ENCODE measurements at places on chromosomes 11 and 22.

- DNase-seq = no peak
These were observed 27.2 kb upstream of the MYO18B start for GRCh38 chr22:25714739-25715138.

GRCh38 chr11:58727415-58727797, 4.3 kb downstream of the GLYAT start:
- no peak for DNase-seq

DNA sequence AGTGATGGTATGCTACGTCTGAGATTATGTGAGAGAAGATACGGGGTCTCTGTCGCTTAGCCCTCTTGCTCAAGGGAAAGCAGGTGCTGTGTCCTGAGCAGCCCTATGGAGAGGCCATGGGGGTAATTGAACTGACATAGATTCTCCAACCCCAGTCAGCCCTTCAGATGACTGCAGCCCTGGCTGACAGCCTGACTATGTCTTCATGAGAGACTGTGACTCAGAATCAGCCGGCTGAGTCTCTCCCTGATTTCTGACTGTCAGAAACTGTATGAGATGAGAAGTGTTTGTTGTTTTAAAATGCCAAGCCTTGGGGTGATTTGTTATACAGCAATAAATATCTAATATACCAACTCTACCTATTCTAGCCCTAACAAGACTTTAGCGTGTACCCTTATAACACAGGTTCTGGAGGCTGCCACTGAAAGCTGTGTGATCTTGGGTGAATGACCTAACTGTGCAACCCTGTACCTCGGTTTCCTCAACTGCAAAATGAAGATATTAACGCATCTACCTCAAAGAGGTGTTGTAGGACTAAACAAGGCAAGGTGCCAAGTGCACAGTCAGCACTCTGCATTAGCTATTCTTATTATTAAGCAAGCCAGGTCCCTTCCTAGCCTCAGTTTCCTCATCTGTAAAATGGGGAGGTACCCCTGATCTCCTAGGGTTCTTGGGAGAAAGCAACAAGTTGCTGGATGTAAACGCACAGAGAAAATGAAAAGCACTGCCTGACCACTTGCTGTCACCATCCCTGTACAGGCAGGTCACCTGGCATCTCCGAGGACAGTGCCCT, 24.9 kb downstream of the SLC43A1 start:
- no peak for DNase-seq

DNA sequence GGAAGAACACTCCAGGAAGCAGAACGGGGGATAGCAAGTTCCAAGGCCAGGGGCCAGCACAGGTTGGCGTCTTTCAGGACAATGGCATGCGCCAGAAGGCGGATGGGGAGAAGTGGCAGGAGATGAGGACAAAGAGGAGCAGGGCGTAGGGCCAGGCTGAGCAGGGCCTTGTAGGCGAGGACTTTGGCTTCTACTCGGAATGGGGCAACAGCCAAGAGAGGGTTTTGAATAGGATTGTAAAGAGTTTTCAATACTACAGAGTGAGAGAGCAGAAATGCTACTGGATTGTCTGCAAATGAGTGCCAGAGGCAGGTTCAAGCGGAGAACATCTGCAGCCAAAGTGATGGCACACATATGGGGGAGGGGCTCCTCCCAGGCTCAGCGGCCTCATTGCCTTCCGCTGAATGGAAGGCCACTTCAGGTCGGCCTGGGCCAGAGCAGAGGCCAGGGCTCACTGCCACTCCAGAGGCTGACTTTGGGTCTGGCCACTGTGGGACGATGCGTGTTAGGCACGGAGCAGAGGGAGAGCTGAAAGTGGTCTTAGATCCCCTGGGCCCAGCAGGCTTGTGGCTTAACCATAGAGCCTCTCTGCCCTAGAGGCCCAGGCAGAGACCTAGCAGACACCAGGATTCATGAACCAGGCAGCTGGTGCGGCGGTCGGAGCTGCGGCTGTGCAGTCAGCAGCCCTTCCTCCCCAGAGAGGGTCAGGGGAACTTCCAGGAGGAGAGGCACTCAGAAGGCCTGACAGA, 118.2 kb downstream of the DSCAML1 start:
- DNase-seq = no peak

DNA sequence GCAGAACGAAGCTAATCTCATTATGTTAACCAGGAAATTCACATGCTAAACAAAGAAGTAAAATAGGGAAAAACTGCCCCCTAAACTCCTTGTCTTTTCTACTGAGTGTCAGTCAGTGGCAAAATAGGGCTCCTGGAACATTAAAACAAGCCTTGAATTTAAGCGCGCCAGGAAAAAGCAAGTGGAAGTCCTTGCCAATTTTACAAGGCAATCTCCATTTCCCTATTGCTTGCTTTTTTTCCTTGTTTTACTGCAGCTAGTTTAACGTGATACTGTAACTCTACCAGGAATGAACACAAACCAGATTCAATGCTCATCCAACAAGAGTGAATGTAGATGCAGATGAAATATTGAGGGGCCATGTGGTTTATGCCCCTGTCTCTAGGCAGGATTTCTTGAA, 28.1 kb upstream of the KIRREL3 start:
- no peak for DNase-seq

- DNase-seq = no peak
These were observed 4.6 kb upstream of the TMEM123 start for GRCh38 chr11:102457056-102457677.

DNA sequence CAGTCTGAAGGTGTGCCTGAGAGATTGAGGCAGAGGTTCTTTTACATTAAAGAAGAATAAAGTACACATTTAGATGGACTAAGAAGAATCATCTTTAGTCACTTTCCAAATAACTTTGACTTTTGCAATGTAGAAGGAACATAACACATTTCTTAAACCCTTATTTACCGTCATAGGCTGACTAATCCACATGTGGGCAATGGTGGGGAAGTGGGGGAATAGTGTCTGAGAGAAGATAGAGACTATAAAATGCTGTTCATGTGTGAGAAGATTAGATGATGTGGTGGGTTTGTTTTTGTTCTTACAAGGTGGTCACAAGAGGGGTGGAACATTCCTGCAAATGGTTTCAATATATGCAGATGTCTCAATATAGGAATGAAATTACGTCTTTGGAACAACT, 1.8 kb downstream of the MS4A4A start:
- DNase-seq = no peak

DNA sequence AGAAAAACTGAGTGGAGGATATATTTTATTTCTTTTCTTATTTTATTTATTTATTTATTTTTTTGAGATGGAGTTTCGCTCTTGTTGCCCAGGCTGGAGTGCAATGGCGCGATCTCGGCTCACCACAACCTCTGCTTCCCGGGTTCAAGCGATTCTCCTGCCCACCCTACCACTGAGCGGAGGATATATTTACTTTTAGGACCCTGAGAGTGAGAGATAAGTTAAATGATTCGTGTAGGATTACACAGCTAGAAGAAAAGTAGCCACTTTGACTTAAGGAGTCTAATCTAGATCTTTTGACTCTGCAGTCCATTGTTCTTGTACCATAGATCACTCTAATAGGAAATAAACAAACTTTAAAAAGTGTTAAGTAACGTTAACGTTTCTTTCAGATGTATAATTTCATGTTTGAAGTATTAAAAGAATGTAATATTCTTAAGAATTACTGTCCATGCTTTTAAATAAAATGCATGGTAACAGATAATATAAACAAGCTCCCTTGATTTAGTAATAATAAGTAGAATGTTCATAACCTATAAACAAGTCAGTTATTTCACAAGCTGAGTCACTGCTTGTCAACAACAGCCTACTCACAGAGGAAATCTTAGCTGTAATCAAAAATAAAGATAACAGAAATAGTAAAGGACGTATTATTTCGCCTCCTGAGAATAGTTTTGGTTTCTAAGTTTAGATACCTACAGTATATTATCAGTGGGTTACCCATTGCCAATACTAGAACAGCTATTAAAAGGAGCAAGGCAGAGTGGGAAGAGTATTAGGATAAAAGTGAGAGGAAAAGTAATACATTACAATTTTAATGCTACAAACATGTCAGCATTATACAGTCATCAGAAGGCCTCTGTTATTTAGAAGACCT, 18.6 kb downstream of the USP47 start:
- no peak for DNase-seq

- DNase-seq = no peak
These were observed 7.8 kb downstream of the P2RY2 start for GRCh38 chr11:73225851-73226250.

DNA sequence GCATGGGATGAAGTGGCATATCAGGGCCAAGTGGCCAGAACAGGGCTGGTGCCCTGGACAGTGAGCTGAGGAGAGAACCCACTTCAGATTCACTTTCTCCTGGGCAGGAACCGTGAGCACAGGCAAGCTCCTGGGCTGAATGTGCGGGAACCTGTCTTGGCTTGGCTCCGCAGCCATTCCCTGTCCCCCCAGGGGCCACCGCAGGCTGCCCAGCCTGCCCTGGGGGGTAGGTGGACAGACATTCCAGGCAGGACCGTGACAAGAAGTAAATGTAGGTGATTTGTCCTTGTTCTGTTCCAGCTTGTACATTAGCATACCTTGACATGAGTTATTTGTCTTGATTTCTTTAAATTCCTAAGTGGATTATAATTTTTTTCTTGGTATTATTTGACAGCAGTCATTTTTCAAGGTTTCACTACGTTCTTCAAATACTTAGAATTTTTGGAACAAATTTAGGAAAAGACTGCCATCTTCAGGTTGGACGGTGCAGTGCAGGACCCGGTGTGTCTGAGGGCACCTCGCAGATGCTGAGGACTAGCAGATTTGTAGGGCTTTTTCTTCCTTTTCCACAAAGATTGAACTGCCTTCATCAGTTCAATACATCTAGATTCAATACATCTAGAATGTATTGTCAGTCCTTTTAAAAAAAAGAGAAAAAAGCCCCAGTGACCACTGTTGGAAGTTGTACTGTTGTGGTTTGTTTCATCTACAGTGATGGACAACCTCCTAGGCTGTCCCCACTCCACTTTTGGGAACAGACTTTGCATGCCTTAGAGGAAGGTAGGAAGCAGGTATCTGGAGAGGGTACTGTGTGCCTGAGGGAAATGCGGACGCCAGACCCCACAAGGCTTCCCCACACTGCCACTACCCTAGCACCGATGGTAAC, 115.1 kb upstream of the RASSF10 start:
- DNase-seq = no peak

DNA sequence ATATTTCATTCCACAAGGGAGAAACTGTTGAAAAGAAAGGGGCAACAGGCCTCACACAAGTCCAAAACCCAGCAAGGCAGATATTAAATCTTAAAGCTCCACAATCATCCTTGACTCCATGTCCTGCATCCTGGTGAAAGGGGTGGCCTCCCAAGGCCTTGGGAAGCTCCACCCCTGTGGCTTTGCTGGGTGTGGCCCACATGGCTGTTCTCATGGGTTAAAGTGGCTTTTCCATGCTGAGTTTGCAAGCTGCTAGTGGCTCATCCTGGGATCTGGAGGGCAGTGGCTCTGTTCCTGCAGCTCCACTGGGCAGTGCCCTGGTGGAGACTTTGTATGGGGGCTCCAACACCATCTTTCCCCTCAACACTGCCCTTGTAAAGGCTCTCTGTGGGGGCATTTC, 106.4 kb downstream of the CTNND1 start:
- DNase-seq = no peak

DNA sequence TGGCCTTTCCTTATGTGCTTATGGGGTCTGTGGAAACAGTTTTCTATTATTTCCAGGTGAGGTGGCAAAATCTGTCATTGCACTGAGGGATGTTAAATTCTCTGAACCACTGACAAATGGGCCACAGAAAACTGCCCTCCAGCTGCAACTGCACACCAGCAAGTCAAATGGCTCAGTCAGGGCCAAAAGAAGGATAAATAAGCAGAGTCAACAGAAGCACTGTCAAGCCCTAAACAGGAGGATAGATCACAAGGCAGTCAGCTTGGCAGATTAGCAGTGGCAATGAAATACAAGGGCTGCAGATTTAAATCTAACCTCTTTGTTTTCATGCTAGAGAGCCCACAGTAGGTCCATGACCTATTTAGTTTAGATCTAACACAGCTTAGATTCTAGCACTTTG, 435.6 kb downstream of the ETS1 start:
- DNase-seq = no peak

DNA sequence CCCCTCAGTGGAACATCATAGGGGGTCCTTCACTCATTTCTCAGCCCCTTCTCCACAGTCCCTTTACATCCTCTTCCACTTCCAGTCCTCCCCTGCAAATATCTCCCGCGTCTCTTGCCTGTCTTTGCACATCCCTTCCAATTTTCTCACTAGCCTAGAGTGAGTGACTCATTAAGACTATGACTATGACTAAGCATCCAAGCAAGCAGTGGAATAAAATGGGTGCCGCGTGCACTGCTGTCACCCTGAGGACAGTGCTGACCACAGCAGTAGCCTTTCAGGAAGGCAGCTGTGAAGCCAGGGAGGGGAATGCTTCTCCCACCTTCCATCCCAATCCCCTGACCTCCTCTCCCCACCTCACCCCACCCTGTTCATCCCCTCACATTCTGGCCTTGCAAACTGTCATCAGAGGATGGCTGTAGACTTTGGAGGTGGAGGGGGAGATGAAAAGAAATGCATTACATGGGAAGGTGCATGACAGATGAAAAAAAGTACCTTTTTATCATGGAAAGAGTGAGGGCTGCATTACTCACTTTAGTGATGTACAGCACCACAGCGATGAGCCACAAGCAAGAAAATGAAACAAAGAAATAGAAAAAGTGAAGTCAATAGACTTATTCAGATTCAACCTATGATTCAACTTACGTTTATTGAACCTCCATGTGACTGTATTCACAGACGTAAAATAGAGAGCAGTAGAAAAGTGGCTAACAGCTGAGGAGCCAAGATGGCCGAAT, 948.2 kb downstream of the NTM start:
- DNase-seq = no peak

DNA sequence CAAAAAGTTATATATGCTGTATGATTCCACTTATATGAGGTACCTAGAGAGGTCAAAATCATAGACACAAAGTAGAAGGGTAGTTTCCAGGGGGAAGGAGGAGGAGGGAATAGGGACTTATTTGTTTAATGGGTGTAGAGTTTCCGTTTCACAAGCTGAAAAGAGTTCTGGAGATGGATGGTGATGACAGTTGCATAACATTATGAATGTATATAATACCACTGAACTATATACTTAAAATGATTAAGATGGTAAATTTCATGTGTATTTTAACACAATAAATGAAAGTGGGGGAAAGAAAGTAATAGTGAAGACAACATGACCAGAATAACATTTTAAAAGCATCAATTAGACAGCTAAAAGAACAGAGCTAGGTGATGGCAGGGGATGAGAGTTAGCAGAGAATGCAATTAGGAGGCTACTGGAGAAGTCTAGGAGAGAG, 51.2 kb downstream of the MRTFA start:
- no peak for DNase-seq

GRCh38 chr11:126175393-126175792, 36.1 kb downstream of the RPUSD4 start:
- DNase-seq = no peak

DNA sequence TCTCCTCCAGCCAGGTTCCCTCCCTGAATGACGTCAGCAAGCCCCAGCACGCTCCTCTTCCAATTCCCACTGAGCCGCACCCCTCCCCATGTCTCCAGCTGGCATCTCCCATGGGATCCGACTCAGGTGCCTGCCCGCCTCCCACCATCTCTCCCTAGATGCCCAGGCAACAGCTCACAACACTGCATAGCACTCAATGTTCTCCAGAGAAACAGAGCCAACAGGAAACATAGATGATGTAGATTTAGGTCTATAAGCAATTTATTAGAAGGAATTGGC, 532.3 kb downstream of the BRD1 start:
- no peak for DNase-seq
